ENCODE measurements at places on chromosomes 3 and 15.

GRCh38 chr15:74128785-74129585 lies 1.4 kb upstream of the ISLR2 start:
- no peak for DNase-seq

DNA sequence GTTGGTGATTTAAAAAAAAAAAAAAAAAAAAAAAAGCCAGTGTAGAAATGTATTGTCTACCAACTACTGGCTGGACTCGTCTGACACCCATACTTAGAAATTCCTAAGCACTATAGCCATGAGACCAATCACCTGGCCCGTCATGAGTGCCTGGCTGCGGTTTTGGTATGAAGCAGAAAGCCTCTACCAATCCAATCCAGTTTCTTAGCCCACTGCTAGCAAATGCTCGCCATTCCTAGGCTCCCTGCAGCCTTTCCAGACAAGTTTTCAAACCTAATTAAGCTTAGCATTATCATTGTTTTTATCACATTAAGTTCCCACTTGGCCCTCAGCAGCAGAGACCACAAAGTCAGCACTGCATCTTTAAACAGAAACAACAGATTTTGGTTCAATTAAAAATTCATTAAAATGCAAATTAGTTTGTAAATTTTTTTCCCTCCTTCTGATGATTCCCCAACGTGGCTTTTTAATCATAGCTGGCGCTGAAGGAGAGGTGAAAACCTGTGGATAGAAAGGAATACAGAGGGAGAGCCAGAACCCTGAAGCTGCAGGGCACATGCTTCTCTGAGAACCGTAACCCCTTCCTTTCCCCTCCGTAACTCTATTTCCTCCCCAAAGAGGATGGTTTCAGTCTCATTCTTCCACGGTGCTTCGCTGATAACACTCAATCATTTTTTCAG lies 32.2 kb upstream of the ST8SIA2 start:
- DNase-seq, result no peak

DNA sequence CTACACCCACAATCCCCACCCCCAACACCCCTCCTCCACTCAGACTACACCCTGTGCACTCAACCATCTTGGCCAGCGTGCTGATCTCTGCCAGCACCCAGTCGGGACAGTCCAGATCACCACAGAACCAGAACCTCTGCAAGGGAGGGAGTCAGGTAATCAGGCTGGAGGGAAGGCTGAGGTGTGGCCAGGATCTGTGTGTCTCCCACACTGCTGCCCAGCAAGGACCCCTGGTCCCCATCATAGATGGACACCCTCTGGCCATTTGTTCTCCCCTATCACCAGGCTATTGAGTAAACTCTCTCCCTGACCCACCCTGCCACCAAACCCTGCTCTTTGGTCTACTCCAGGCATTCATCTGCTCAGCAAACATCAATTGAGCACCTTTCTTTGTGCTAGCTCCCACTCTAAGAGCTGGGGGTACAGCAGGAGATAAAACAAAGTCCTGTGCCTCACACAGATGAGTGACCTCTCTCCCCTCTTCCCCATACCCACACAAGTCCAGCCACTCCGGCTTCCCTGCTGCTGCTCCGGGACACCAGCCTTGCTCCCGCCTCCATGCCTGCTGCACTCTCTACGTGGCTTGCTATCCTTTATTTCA lies 134.8 kb downstream of the TBC1D2B start:
- no peak for DNase-seq

DNA sequence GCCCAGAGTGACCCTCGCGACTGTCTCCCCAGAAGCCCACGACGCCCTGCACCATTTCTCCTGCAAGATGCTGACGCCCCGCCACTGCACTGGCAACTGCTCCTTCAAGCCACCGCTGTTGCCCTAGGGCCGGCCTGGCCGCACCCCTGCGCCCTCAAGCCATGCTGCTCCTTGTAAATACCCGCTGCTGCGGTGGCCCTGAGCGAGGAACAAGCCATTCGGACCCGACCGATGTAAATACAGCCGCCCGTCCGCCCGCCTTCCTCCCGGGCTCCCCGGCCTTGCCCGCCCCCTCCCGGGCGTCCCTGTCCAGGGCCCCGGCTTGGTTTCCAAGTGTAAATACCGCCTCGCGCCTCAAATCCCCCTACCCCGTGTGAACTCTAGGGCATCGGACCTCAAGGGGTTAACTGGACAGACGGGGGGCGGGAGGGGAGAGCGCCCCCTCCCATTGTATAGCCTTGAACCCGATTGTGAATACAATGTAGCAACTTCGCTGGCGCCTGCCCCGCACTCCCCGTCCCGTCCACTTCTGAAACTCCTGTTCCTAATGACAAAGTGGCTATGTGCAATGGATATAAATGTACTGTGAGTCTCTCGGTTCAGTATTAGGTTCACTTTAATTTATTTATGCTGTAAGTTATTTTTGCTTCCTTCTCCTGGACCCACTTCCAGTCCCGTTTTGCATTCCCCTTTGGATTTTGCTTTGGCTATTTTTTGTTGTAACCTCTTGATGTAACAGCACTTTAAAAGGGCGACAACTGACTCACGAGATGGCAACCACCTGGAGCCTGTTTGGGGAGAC lies 5.9 kb downstream of the RNU6-1 start:
- DNase-seq, result no peak

DNA sequence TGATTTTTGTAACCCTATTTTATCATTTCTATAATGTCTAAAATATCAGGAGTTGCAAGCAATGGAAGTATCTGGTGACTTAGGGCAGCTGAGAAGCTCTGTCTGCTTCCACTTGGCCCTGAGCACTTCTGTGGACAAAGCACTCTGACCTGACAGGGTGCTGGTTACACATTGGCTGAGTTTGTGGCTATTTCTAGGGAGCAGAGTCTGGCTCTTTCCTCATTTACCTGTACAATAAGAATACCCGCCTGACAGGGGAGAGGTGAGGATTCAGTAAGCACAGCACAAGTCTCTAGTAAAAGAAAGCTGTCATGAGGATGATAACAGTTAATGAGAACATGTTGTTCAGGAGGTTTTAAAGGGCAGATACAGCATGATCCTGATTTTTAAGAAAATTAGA lies 33.3 kb upstream of the SPESP1 start:
- no peak for DNase-seq

DNA sequence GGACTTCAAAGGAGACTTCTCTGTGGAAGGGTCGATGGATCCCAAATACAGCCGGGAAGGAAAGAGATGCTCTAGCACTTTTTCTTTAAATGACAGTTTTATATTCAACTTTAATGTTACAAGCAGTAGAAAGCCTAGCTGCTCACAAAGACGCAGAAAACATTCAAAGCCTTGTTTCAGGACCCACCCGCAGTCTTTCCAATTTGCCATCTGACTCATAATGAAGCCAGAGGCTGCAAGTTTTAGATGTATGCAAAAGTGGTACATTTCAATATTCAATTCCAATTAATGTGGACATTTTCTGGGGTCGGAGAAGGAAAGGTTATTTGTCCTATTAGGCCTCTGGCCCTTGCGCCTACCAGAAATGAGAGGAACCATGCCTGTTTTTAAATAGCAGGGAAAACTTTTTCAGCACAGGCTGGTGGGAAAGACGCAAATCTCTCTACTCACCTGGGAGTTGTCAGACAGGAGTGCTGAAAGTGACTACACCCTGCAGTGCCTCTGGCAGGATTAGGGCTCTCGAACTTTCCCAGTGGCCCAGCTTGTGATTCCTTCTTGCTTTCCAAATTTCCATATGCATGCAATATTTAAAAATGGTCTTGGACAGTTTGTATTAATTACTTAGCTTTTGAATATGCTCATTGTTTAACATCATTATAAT lies 117.4 kb upstream of the MBNL1 start:
- peak; percentile 9 for DNase-seq

DNA sequence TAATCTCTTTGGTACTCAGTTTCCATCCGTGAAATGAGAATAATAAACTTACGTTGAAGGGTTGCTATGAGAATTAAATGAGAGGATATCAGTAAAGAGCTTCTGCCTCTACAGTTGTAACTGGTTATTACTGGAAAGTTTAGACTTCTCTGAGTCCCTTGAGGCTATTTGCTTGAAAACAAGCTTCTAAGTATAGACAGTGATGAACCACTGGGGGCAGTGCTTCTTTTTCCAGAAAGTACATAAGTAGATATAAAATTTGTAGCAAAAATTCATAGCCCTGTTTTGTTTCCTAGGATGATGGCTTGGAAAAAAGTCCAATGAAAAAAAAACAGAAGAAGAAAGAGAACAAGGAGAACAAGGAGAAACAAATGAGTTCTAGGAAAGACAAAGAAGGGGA lies 87.1 kb downstream of the RGMA start:
- no peak for DNase-seq

- no peak for DNase-seq
Measured at GRCh38 chr3:71850654-71851053, 65.7 kb upstream of the PROK2 start.

DNA sequence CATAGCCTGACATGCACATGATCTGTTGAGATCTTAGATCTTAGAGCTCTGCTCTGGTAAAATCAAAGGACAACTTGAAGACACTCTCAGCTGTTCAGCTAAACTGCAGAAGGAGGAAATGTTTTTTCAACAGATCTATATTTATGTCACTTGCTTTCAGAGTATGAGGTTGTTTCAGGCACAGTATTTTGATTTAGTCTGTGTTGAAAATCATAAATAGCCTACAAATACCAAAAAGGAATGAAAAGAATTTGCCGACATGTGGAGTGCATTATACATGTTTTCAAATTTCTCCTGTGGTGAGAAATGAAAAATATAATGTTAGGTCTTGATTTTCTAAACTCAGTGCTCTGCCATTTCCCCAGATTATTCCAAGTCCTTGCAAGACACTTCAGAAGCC lies 1118.4 kb downstream of the TBL1XR1 start:
- DNase-seq, result no peak

DNA sequence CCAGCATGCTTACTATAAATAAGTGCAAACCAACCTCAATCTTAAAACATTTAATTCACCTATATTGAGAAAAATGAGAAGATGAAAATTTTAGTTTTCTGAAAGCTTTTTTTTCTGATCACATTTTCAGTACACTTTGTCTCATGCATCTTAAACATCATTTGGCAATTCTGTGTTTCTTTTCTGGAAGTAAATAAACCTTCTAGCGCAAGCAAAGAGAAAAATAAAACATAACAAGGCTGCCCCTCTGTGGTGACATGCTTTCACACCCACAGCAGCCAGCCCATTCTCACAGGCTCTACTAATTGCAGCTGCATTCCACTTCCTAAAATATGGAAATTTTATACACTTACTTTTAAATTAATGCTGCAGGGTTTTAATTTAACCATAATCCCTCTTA lies 90.1 kb downstream of the NEK10 start:
- no peak for DNase-seq

- DNase-seq, result no peak
Measured at GRCh38 chr3:166274351-166275023, 437.3 kb upstream of the BCHE start.

- no peak for DNase-seq
Measured at GRCh38 chr3:112579232-112579631, 17.4 kb downstream of the SLC35A5 start.

- DNase-seq, result no peak
Measured at GRCh38 chr15:34851007-34851406, 55.7 kb upstream of the ACTC1 start.

GRCh38 chr15:50210462-50211157 lies 28.6 kb downstream of the SLC27A2 start:
- no peak for DNase-seq

- no peak for DNase-seq
Measured at GRCh38 chr15:69082021-69082502, 67.6 kb downstream of the NOX5 start.

DNA sequence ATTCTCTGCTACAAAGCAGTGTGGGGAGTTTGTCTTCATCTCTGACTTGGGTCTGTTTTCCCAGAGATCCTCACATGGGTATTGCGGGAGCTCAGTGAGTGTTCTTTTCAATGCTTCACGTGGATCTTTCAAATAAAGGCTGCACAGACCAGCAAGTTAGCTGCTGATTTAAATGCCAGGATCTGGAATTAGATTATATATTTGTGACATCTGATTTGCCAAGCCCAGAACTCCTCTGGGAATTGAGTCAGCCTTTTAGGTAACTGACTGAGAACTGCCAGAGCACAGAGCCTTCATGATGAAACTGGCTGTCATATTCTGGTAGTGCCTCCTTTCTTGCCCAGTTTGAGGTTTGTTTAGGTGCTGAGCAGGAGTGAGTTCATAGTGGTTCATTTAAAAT lies 14.7 kb downstream of the EDEM1 start:
- no peak for DNase-seq

GRCh38 chr3:13483988-13484695 lies 4.0 kb downstream of the HDAC11 start:
- no peak for DNase-seq

DNA sequence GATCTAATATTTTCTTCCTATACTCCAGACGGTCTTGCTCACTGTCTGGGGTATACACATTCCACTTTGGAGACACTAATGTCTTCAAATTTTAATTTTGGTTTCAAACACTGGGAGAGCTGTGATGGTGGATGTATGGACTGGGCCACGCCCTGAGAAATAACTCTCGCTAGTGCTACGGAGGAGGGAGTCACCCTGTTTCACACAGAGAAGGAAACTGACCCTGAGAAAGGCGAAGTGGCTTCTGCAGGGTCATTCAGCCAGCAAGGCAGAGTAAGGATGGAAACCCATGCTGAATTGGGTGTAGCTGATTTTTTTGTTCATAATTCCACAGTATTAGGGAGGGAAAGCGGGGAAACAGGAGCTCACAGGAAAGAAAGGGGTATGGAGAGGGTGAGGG lies 8.6 kb upstream of the SKIC8 start:
- no peak for DNase-seq

DNA sequence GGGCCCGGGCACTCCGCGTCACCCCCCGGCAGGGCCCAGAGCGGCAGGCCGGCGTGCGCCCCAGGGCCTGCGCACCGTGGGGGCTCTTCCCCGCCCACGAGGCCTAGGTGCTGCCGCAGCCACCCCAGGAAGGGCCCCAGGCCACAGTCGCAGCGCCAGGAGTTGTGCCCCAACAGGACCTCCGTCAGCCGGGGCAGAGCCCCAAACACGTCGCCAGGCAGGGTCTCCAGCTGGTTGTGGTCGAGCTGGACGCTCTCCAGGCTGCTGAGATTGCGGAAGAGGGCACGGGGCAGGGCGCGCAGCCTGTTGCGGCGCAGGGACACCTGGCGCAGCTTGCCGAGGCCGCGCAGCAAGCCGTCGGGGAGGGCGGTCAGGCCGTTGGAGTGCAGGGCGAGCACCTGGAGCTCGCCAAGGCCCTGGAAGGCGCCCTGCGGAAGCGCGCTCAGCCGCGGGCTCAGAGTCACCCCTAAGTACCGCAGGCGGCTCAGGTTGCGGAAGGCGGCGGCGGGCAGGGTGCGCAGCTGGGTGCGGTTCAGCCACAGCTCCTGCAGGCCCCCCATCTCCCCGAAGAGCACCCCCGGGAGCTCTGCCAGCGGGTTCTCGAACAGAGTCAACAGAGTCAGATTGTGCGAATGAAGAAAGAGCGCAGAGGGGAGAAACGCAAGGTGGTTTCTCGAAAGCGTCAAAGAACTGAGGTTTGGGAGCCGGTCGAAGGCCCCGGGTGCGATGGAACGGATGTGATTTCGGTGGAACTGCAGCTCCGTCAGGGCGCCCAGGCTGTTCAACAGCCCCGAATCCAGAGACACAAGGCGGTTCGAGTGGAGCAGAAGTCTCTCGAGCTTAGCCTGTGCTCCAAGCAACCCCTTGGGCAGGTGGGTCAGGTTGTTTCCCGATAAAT lies 2.0 kb downstream of the GP5 start:
- peak; percentile 36 for DNase-seq

- DNase-seq, result no peak
Measured at GRCh38 chr3:177111541-177111949, 85.7 kb downstream of the TBL1XR1 start.

- DNase-seq, result peak; percentile 58
Measured at GRCh38 chr3:44712455-44713075, at the start of gene ZNF502. Gene ZNF502 (plus strand): TSS chr3:44712660. CDS start chr3:44720262, 7,602 bp downstream.

- DNase-seq, result no peak
Measured at GRCh38 chr15:56534728-56535127, 69.8 kb upstream of the MNS1 start.

GRCh38 chr15:81292523-81293001 lies 31.4 kb downstream of the STARD5 start:
- no peak for DNase-seq
